ENCODE measurements at places on chromosomes 1 and 21.

DNA sequence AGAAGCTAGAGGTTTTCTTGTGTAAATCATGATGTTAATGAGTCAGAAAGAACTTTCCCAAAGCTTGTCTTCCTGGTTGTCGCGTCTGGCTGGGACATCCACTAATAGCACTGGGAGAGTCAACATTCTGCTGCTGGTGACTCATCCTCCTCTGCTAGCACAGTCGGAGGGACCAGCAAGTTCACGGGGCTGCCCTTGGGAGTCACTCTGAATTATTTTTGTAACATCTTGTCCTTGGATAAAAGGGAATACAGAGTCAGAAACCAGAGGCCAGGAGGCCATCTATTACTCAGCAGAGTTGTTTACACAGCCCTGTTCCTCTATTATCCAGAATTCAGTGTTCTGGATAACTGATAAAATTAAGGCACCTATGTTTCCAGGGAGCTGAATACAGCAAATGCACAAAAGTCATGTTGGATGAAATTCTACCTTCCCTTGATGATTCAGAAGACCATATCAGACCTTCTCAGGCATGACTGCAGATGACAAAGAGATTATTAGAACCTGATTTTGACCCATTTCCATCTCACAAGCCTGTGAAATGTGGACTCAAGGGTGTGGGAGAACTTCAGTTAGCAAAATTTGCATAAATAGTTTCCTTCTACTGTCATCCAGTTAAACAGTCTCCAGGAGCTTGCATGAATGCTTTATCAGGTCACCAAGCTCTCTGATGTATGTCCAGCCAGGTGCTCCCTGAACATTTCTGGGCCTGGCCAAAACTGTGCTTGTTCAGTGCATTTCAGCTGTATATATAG, 68.1 kb downstream of the JAK1 start:
- peak; percentile 79 for DNase-seq

- DNase-seq = no peak
Measured at GRCh38 chr1:11072216-11072917, 12.5 kb upstream of the SRM start.

DNA sequence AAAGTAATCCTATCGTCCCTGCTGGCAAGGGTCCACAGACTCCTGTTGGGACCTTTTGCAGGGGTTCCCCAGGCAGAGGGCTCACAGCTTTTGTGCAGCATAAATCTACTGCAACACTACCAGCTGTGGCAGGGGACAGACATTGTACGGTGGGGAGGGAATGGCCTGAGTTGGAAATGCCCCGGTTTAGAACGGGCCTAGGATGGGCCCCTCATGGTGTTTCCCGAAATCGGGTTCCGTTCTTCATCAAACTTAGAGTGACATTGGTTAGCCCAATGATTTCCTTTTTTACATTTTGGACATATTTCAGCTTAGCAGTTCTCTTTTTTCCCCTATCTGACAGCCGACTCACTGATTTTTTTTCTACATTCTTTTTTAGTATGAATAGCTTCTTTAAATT, 26.5 kb upstream of the SAMD11 start:
- DNase-seq = no peak

DNA sequence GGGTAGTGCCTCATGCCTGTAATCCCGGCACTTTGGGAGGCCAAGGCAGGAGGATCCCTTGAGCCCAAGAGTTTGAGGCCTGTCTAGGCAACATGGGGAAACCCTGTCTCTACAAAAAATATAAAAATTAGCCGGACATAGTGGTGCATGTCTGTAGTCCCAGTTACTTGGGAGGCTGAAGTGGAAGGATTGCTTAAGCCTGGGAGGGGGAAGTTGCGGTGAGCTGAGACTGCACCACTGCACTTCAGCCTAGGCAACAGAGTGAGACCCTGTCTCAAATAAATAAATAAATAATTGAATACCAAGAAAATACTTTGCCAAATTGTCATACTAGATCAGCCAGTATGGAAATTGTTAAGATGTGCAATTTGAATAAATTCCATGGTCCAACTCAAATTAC, 5.9 kb upstream of the RBBP5 start:
- DNase-seq = no peak

DNA sequence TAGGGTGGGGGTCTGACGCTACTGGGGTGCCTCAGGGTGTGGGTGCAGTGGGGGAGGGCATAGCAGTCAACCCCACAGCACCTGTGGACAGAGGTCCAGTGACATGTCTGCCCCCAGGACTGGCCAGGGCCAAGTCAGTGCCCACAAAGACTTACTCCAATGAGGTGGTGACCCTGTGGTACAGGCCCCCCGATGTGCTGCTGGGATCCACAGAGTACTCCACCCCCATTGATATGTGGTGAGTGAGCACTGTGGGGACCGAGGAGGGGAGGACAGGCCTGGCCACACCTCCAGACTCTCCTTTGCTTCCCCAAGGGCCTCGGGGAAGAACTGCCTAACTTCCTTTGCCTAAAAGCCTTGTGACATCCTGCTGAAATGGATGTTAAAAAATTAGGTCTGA, 23.5 kb downstream of the CDK18 start:
- no peak for DNase-seq

Measured in CD4-positive, alpha-beta T cell treated with Interleukin-4 for 1 hour (primary cell).